ENCODE measurements at places on chromosomes 7 and 10. TPM values are rescaled to one million over a fixed set of nuclear protein-coding genes. Genes with fewer than 3 reads are reported as not detected.
A peak's percentile ranks its signal among the peaks of the same experiment; 100 is the strongest.

- no peak for DNase-seq
These were observed 53.6 kb downstream of the PYROXD2 start for GRCh38 chr10:98361131-98362025.

- peak; percentile 64 for DNase-seq
These were observed 51.0 kb upstream of the NKX6-2 start for GRCh38 chr10:132836832-132837540.

- DNase-seq: no peak
These were observed 39.8 kb upstream of the SRGN start for GRCh38 chr10:69048103-69048502.

DNA sequence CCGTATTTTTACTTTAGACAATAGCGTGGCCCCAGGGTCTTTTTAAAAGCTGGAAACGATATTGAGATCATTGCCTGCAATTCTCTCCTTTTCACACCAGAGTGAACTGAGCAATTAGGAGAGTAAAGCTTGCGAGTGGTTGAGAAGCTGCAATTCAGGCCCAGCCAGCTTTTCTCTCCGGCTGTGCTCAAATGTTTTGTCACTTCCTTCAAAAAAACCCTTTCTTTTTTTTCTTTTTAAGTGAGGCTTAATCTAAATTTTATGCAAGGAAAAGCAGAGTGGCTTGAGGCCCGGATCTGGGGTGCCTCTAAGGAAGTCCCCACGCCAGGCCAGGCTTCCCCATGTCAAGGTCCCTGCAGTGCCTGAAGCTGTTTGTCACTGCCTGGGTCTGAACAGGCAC, 433.9 kb downstream of the GLRX3 start:
- no peak for DNase-seq

GRCh38 chr10:67818323-67818722, 19.7 kb downstream of the DNAJC12 start:
- DNase-seq: no peak

DNA sequence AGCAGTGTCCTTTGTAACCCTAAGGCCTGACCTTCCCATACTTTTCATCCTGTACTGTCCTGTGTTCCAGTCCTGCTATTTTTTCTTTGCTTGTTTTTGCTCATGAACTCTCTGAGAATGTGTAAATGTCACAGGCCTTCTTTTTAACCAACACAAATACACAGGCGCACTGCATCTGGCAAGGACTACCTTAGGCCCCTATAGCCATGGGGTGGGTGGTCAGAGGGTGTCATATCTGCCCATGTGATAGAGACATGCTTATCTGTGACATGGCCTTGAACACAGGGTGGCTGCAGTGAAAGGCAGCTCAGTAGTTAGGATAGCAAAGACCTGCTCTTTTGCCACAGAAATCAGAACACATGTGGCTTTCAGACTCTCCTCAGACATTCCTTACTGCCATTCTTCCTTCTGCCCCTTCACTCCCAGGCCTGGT, 3.9 kb upstream of the MBL2 start:
- DNase-seq: no peak

Gene TAS2R3
- 2.9 TPM for total RNA-seq

Gene ZPBP
- not detected for total RNA-seq

Data from activated naive CD8-positive, alpha-beta T cell treated with anti-CD3 and anti-CD28 coated beads, Interleukin-2, amount 10 ng/mL, durations not matched to agents 7 days and 5 days (primary cell).